ENCODE measurements at places on chromosomes 6 and 20.

DNA sequence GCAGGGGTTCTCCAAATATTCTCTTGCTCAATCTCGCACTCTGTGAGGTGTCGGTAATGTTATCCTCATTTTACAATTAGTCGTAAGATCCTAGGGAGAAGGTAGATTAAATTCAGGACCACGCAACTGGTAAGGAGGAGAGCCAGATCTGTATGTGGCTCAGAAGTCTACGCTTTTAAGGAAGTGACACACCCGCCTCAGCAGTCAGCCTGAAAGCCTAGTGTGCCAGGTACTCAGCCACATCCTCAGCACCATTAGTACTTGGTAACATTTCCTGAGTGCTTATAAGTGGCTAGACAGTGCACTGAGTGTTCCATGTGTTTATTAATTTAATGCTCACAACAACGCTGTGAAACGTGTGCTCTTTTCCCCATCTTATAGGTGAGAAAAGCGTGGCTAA, 63.7 kb downstream of the DHX35 start:
- DNase-seq, result no peak

DNA sequence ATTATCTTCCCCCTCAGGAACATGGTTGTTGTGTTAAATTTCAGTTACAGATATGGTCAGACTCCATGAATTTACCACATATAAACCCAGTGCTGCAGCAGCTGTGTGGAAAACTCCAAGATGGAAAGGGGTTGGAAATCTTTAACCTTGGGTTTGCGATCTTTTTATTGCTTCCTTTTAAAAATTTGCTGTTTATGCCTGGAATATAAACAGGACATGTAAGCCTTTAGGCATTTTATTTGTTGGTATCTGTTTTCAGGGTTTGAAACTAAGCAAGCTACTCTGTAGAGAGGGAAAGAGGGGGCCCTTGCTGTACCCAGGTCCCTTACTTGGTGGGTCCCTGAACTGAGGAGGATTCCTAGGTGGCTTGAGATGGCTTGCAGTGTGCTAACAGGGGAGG, 778 bp downstream of the PKIG start:
- DNase-seq, result no peak

- no peak for DNase-seq
Measured at GRCh38 chr6:143505111-143505510, 6.4 kb downstream of the FUCA2 start.

- no peak for DNase-seq
Measured at GRCh38 chr20:32893263-32894025, 34.7 kb downstream of the EFCAB8 start.

- DNase-seq, result no peak
Measured at GRCh38 chr20:48148916-48149672, 363.8 kb upstream of the SULF2 start.

DNA sequence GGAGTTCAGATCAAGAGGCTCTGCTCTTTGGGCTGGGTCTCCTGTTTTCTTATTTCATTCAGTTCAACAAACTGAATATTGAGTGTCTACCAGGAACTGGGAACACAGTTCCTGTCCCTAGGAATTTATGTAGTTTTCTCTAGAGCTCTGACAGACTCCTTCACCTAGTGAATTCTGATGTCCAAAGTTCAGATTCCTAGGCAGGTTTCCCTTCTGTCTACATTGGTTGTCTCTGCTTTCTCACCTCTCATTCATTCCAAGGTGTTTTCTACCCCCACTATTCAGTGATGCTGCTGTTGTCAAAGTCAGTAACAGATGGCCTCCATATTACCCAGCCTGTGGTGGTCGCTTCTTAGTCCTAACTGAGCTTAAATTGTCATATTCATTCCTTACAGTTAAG, 4.4 kb downstream of the SMIM13 start:
- no peak for DNase-seq

- DNase-seq, result peak; percentile 87
Measured at GRCh38 chr20:59087829-59088433, 45.3 kb upstream of the PRELID3B start.

GRCh38 chr20:61954276-61955021, 111.2 kb downstream of the TAF4 start:
- peak; percentile 47 for DNase-seq

- no peak for DNase-seq
Measured at GRCh38 chr6:17039266-17039665, 62.6 kb upstream of the STMND1 start.

- no peak for DNase-seq
Measured at GRCh38 chr6:116969211-116969863, 92.3 kb downstream of the RFX6 start.

- peak; percentile 94 for DNase-seq
Measured at GRCh38 chr20:33443512-33444239, at the start of gene SNTA1. TSS of gene SNTA1 (minus strand) at chr20:33443763. CDS start at chr20:33443620, 143 bp downstream.

DNA sequence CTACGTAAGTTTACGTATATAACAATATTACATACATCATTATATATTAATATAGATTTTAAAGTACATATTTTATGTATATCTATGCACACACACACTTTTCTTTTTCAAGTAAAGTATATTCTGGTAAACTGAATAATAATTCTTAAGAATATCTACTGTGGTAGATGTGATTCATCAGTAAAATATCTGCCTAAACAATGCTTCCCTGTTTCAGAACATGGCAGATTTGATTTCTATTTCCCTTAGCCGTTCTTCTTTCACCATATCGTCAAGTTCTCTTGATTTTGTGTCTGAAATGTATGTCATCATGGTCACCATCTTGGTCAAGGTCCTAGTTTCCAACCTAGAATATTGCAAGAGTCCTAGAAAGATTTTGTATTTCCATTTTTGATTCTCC, 195.6 kb downstream of the HDGFL1 start:
- no peak for DNase-seq

DNA sequence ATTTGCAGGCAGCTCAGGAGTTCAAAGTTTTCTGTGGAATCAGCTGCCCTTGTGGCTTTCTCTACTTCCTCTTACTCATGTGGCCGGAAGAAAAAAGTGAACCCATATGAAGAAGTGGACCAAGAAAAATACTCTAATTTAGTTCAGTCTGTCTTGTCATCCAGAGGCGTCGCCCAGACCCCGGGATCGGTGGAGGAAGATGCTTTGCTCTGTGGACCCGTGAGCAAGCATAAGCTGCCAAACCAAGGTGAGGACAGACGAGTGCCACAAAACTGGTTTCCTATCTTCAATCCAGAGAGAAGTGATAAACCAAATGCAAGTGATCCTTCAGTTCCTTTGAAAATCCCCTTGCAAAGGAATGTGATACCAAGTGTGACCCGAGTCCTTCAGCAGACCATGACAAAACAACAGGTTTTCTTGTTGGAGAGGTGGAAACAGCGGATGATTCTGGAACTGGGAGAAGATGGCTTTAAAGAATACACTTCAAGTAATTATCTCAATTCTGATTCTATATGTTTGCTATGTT, 1.1 kb downstream of the MGME1 start:
- peak; percentile 65 for DNase-seq

DNA sequence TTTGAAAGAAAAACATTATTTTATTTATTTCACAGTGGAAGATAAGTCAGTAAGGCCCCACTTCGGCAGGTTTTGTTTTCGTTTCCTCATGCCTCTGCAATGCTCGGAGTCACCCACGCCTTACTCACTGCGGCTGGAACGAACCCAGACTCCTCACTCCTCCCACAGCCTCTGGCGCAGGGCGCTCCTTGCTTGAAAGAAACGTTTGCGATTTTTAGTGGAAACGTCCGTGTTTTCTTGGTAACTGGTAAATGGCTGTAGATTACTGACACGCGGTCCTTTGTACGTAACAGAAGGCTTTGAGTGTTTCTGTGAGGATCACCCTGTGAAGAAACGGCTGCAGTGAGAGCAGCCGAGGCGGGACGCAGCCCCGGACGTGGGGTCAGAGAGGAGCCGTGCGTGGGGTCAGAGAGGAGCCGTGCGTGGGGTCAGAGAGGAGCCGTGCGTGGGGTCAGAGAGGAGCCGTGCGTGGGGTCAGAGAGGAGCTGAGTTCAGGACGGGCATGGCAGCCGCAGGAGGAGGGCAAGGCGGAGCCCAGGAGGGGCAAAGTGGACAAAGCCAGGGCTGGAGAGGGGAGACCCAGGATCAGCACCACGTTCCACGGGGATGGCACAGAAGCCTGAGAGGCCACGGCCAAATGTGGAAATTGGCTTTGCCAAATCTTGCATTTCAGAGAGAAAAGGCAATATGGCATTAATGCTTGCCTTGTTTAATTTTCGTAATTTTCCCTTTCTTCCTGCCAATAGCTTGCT, 198.6 kb upstream of the THBS2 start:
- DNase-seq, result peak; percentile 90

DNA sequence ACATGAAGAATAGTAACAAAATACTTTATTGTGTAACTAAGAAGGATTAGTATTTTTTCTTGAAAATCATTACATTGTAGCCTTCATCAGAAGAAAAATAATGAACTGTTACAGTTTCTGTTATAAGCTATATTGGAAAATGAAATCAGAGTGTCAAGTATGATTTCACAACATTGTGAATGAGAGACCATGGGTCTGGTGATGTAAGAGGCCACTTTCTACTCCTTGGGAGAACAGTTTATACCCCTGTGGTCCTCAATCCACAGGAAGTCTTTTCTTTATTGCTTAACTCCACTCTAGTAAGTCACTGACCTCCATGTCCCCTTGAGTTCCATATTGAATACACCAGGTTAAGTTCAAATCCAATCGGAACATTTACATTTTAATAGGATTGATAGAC, 218.7 kb upstream of the FERMT1 start:
- no peak for DNase-seq

DNA sequence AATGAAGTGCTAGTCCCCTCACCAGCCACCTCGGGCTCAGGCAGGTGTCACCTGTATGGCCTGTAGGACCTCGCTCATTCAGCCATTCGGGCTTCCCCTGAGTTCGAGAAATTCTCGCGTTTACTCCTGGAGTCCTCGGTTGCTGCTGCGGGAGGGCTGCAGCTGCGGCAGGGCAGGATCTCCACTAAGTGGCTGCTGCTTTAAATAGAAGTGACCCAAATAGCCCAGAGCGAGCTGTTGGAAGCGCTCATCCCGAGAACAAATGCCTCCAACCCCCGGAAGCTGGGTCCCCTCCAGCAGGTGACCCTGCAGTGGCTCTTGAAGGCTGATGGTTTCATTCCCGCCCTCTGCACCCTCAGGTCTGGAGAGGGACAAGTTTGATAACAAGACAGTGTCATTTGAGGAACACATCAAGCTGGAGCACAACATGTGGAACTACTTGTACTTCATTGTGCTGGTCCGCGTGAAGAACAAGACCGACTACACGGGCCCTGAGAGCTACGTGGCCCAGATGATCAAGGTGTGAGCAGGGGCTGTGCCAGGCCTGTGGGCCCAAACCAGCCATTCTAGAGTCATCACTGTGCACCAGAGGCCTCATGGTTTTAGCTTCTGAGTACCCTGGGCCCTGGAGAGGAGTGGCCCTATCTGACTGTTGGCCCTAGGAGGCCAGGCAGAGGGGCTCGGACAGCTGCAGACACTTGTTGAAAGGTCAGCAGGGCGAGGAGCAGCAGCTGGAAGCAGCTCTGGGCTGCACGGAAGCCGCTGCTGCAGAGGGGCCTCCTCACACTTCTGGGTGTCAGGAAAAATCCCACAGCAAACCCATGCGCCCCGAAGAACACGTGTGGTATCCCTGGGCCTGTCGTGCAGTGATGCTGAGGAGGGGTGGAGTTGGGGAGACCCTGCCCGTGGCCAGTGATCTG, 18.1 kb downstream of the UQCC2 start:
- DNase-seq, result no peak

- no peak for DNase-seq
Measured at GRCh38 chr6:137099689-137100403, 55.1 kb upstream of the IL20RA start.

GRCh38 chr6:162364488-162364887, 363.1 kb downstream of the PRKN start:
- DNase-seq, result no peak

GRCh38 chr20:4788314-4788713, 66.6 kb downstream of the PRND start:
- no peak for DNase-seq

DNA sequence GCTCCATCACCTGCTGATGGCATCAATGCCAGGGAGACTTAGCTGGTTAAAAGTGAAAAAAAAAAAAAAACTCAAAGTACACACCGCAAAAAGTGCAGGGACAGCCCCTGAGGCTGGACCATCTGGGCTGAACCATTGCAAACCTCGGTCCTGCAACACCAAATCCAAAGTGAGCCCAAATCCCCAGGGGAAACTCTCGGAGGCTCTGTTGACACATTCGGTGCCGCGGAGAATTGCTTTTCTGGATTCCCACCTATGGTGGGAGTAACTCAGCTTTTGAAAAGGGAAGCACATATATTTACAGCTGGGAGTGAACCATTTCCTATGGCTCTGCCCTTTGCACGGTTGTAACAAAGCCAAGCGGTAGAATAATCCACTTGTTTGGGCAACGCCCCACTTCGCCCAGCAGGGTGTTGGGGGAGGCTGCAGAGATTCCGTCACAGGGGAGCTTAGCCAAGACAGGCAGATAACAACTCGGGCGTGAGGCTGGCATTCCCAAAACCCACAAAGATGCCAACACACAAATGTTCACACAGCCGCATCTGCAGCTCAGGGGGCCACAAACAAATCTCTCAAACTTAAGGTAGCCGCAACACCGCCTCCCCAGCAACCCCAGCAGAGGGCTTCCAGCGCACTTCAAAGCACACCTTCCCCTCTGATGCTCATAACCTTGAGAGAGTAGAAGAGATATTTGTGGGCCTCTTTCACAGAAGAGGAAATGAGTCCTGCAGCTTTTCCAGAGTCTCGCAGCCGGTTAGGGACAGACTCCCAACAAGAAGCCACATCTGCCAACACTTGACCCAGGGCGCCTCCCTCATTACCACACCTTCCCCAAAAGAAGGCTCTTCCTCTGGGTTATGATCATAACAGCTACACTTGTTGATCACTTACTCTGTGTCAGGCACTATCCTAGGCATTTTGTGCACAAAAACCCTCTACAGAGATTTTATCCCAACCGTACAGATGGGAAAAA, 11.4 kb downstream of the ZC3H12D start:
- no peak for DNase-seq

All from sciatic nerve (tissue), 2 donors.